ENCODE measurements at places on chromosomes 6 and 20. TPM values are rescaled to one million over a fixed set of nuclear protein-coding genes. Genes with fewer than 3 reads are reported as not detected.

RNF146 gene
- total RNA-seq, result 20.2 TPM

ISM1 gene
- 0.49 TPM for total RNA-seq

LY6G6F gene
- total RNA-seq, result not detected

BPIFB2 gene
- total RNA-seq, result not detected

Data from T-helper 1 cell treated with Interleukin-12 subunit alpha and Interleukin-12 subunit beta and Interleukin-4 antibody, amounts not matched to agents 30 ng/mL and 1 ng/mL, for 36 hours (primary cell).